ENCODE measurements at places on chromosomes 2 and 18.

GRCh38 chr2:56299171-56299691 lies 115.4 kb downstream of the CCDC85A start:
- no peak for DNase-seq

GRCh38 chr2:492178-492577 lies 185.0 kb downstream of the TMEM18 start:
- no peak for DNase-seq

DNA sequence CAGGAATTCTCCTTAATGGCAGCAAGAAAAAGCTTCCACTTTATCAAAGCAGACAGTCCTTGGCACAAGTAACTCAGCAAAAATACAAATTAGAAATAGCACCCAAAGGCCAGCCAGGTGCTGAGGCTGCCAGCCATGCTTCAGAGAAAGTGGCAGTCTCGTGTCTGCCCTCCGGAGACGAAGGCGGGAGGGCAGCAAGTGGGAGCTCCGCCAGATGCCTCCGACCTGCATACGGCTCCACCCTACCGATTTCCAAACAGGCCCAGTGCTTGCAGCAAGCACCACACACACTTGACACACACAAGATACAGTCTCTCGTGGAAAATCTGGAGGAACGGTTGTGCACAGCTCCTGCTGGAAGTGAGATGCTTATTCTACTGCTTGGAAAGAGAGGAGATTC lies 134.9 kb upstream of the REV1 start:
- no peak for DNase-seq

- DNase-seq, result no peak
These were observed 828 bp downstream of the CIB4 start for GRCh38 chr2:26640331-26640745.

GRCh38 chr2:216056739-216057138 lies 24.9 kb downstream of the PECR start:
- DNase-seq, result no peak

DNA sequence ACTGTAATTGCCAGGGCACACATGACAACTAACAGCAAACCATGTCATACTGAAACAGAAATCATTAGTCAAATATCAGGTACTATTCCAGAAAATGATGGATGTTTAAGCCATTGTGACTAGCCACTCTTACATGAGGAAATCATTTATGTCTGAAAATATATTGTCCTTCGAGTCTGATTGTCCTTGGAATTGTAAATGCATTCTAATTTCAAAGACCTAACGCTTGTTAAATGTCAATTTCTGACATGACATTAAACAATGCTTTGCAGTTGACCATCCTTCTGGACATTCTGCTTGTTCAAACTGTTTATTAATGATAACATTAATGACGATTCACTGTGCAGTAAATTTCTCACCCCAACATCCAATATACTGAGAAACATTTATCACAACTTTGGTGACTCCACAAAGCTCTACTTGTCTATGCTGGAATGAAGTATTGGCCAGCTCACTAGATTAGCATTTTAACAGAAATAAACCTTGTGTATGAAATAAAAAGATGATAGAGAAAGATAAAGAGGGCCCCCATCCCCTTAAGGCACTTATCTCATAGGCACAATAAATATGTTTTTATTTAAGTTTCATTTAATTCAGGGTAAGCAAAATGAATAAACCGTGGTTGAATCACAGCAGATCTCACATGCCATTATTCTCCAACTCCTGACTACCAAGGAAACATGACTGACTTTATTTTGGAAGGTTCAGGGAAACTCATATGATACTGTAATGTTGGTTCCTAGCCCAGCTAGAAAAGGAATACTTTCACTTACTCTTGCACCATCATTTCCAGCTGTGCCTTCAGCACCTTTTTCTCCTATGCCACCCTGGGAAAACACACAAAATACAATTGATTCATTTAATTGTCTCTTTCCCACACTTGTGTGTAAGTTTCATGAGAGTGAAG lies 82.3 kb downstream of the COL3A1 start:
- DNase-seq, result no peak

GRCh38 chr2:26580751-26581150 lies 60.4 kb downstream of the CIB4 start:
- no peak for DNase-seq

- DNase-seq, result no peak
These were observed 58.6 kb upstream of the DOCK10 start for GRCh38 chr2:225100856-225101294.

- DNase-seq, result no peak
These were observed 7.0 kb upstream of the PAX3 start for GRCh38 chr2:222305516-222306392.

DNA sequence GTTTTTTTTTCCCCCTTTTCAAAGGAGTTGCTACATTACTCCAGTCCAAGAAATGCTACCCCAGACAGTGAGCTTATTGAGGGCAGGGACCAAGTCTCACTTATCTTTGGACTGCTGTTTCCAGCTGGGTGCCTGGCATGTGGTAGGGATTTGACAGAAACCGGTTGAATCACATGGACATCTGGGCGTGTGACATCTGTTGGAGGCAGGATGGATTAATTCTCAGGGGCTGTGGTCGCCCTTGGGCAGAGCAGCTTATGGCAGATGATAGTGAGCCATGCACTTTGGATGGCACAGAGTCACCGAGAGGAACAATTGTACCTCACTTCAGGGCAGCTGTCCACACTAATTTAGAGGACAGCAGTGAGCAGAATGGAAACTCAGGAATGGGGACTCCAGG lies 254.6 kb upstream of the ID2 start:
- no peak for DNase-seq

DNA sequence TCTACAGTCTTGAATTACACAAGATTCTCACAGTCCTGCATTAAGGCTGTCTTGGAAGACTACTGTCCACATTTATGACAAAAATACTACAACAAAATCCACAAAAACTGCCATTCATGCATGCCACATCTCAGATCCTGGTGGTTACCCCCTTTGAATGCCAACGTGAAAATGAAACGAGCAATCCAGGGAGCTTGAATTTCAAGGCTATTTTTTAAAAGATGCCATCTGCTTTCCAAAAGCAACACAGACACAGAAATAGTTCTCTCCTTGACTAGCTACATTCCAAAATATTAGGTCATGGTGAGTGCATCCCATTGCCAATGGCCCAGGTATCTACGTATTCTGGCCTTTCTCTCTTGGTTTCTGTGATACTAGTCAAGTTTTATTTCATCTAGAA lies 36.3 kb downstream of the IRS1 start:
- no peak for DNase-seq

GRCh38 chr18:10055125-10055750 lies 141.4 kb downstream of the VAPA start:
- DNase-seq, result no peak

DNA sequence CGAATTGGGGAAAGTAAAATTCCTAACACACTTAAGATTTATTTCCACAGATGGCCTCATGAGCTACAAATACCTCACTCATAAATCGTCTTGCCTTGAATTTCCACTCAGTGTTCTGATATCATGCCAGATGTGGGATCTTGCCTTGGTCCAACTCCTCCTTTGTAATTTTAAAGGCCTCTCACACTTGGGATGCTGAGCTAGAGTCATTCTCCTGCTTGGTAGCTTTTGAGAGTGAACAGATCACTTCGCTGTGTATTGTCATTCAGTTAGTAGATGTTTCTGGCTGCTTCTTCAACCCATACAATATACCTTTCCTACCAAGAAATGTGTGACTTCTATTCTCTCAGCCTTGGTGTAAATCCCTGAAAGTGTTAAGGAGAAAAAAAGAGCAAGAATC lies 309.2 kb downstream of the NRXN1 start:
- no peak for DNase-seq

GRCh38 chr2:216517447-216518225 lies 19.0 kb downstream of the RPL37A start:
- no peak for DNase-seq
